ENCODE measurements at places on chromosomes 12 and 14.

GRCh38 chr14:69930780-69931379, 51.7 kb downstream of the SMOC1 start:
- no peak for DNase-seq

DNA sequence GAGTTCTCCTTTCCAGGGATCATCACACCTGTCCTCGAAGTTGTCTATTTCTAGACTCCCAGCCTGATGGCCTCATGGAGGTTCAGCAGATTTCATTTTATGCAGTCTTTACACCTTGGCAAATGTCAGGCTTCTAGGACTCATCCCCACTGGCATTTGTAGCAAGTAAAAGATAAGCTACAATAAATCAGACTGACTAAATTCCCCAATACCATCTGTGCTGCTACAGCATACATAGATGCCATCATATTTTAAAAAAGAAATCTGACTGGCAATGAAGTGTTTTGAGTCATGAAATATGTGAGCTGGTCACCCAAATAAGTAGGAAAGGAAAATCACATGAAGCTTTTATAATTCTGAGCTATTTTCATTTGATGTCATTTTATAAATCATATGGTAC, 55.3 kb downstream of the KCNC2 start:
- no peak for DNase-seq

GRCh38 chr12:132516095-132517012, 26.4 kb downstream of the FBRSL1 start:
- no peak for DNase-seq

DNA sequence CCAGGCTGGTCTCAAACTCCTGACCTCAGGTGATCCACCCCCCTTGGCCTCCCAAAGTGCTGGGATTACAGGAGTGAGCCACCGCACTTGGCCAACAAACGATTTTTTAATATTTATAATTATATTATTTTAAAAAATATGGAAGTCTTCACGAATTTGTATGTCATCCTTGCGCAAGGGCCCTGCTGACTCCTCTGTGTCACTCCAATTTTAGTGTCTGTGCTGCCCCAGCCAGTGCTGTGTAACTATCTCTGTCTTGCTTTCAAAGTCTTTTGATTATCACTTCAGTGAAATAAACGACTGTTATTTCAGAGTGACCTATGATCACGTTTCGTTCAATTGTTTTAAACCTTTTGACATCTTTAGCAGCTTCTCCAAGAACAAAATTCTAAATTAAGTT, 13.1 kb upstream of the MMP17 start:
- DNase-seq, result no peak

DNA sequence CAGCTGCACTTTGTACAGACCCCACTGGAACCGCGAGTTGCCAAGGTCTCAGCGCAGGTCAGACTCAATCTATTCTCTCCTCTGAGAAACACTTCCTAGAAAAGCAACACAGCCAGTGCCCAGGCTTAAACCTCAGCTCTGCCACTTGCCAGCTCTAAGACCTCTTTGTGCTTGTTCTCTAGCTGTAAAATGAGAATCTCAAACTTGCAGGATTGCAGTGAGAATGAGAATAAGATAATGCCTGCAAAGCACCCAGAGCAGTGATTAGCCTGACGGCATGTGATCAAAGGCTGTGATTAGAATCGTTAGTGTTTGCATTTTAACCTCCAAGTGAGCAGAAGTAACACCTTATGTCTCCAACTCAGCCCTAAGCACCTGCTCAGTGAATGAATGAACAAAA, 21.3 kb downstream of the ANO2 start:
- DNase-seq, result no peak

DNA sequence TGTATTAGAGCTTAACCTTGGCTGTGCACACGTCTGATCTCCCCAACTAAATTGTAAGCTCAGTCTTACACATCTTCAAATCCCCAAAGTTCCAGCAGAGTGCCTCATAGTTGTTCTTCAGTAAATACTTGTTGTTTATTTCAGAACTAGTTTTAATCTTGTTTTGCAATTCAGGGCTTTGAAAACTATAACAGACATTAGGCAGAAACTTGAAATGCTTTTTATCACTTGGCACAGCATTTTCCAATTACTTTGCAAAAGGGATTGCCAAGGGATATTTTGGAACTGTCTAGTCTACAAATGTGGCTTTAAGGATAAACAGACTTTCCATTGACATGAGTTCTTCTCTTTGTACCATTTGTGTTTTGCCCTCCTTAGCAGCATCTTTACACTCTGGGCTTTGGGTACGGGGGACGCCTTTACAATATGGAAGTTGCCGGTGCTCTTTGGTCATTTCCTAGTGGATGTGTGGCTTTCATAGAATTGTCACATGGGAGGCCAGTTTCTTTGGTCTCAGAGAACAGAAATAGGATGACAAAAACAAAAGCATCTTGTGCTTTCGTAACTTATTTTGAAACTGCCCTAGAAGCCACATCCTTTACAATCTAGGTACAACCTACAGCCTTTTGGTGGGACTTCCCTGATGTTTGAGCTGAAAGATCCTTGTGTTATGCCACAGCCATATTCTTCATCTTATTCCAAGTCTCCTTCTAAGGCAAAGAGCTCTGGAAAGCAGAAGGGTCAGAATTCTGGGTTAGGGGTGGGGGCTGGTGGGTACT, 96.9 kb downstream of the NPAS3 start:
- no peak for DNase-seq

GRCh38 chr12:126944684-126945083, 1322.3 kb upstream of the TMEM132C start:
- no peak for DNase-seq

- no peak for DNase-seq
Measured at GRCh38 chr12:129371268-129371667, 518.0 kb downstream of the GLT1D1 start.

Data from gastrocnemius medialis (tissue), 4 donors.